ENCODE measurements at places on chromosomes 13 and 19.

DNA sequence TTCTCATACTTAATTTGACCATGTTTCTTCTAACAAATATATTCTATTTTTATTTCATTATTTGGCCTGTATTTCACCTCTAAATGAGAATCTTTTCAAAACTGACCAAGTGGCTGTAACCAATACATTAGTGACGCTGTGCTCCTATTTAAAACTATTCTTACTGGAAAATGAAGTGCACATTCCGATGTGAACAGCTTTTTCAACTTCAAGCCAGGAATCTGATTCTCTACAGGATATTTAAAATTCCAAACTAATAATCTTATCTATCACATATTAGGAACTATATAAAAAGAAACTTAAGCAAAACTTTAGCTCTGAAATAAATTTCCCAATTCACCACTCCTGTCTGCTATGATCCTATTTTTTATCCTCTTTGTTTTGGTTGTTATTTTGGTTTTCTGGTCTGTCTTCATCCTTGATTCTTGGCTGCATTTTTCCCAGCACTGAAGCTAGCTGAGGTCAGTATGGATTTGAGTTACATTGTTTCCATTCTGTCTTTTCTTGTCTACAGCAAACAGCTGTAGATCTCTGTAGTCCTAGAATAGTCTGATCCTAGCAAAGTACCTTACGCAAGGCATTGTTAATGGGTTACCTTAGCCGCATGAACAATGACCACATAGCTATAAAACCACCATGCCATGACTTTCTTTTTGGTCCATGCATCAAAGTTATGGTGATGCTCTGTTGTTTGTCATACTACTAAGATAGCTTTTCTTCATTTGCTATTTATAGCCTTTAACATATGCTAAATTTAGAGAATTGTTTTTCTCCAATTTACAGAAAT, 748.6 kb upstream of the SPRY2 start:
- H3K27ac ChIP-seq = no peak overlapping the region
- H3K36me3 ChIP-seq = no peaks in the 10 kb centered on the region
- no peak overlapping the region for H3K4me3 ChIP-seq
- H3K27me3 ChIP-seq = no peaks in the 10 kb centered on the region
- H3K4me1 ChIP-seq = no peaks in the 10 kb centered on the region

GRCh38 chr19:19262190-19263057, 10.7 kb downstream of the TM6SF2 start:
- H3K27ac ChIP-seq = no peak overlapping the region
- no peaks in the 10 kb centered on the region for H3K36me3 ChIP-seq
- H3K4me1 ChIP-seq = no peaks in the 10 kb centered on the region
- no peak overlapping the region for H3K4me3 ChIP-seq

- H3K4me1 ChIP-seq = no peaks in the 10 kb centered on the region
- H3K27me3 ChIP-seq = peaks cover 5% of the 10 kb centered on the region
- no peaks in the 10 kb centered on the region for H3K36me3 ChIP-seq
These were observed 73.4 kb downstream of the SOX1 start for GRCh38 chr13:112140366-112140765.

GRCh38 chr13:53513226-53513625, 484.6 kb downstream of the OLFM4 start:
- H3K27me3 ChIP-seq = no peaks in the 10 kb centered on the region
- no peaks in the 10 kb centered on the region for H3K36me3 ChIP-seq
- H3K4me1 ChIP-seq = no peaks in the 10 kb centered on the region
- H3K27ac ChIP-seq = no peak overlapping the region

DNA sequence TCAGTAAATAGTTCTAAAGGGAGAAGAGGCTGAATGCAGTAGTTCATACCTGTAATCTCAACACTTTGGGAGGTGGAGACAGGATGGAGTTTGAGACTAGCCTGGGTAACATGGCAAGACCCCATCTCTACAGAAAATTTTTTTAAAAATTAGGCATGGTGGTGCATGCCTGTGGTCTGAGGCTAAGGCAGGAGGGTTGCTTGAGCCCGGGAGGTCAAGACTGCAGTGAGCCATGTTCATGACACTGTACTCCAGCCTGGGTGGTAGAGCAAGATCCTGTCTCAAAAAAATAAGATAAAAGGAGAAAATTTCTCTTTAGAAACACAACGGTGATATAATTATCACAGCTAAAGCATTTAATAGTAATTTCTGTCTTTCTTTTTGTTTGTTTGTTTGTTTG, 57.1 kb downstream of the SIPA1L3 start:
- no peak overlapping the region for H3K4me3 ChIP-seq
- peaks cover 62% of the 10 kb centered on the region for H3K4me1 ChIP-seq
- H3K36me3 ChIP-seq = peaks cover 26% of the 10 kb centered on the region
- H3K27me3 ChIP-seq = 0 out of 2 replicates have a peak, but pooled peaks cover 1% of the 10 kb centered on the region
- no peak for DNase-seq

GRCh38 chr13:91659256-91660075, 261.0 kb downstream of the GPC5 start:
- H3K27me3 ChIP-seq = no peaks in the 10 kb centered on the region
- no peak overlapping the region for H3K4me3 ChIP-seq
- no peak for DNase-seq
- no peak overlapping the region for H3K27ac ChIP-seq
- H3K36me3 ChIP-seq = peaks cover 8% of the 10 kb centered on the region
- H3K4me1 ChIP-seq = no peaks in the 10 kb centered on the region

- peaks cover 32% of the 10 kb centered on the region for H3K27me3 ChIP-seq
- H3K36me3 ChIP-seq = no peaks in the 10 kb centered on the region
- no peaks in the 10 kb centered on the region for H3K4me1 ChIP-seq
- peak; percentile 13 for DNase-seq
- H3K4me3 ChIP-seq = no peak overlapping the region
These were observed 64.0 kb upstream of the GSX1 start for GRCh38 chr13:27728271-27728670.

DNA sequence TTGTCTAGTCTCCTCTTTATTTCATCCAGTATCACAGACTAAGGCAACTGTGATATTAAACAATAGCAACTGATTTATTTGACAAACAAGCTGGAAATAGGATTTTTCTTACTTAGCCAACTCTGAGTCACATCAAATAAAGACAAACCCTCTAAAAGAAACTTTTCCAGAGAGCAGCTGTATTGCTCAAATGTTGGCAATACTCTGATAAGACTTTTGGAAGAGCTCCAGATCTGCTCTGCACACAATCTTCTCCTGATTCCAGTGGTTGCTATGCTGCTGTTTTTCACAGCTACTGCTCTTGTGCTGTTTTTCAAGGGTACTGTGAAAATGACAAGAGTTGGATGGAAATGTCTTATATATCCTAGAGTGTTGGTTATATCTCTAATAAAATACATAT, 1479.2 kb downstream of the SLITRK5 start:
- no peaks in the 10 kb centered on the region for H3K4me1 ChIP-seq
- H3K27me3 ChIP-seq = no peaks in the 10 kb centered on the region
- no peaks in the 10 kb centered on the region for H3K36me3 ChIP-seq
- H3K4me3 ChIP-seq = no peak overlapping the region
- H3K27ac ChIP-seq = no peak overlapping the region
- DNase-seq = no peak

- H3K27me3 ChIP-seq = peaks cover 22% of the 10 kb centered on the region
- no peaks in the 10 kb centered on the region for H3K4me1 ChIP-seq
- peak within 1 kb of the TSS; percentile 62 for H3K4me3 ChIP-seq
- DNase-seq = no peak
- H3K36me3 ChIP-seq = no peaks in the 10 kb centered on the region
- no peak within 1 kb of the TSS for H3K27ac ChIP-seq
These were observed at the start of gene HS6ST3 for GRCh38 chr13:96089749-96090239. Gene HS6ST3 (plus strand): TSS chr13:96090107.

DNA sequence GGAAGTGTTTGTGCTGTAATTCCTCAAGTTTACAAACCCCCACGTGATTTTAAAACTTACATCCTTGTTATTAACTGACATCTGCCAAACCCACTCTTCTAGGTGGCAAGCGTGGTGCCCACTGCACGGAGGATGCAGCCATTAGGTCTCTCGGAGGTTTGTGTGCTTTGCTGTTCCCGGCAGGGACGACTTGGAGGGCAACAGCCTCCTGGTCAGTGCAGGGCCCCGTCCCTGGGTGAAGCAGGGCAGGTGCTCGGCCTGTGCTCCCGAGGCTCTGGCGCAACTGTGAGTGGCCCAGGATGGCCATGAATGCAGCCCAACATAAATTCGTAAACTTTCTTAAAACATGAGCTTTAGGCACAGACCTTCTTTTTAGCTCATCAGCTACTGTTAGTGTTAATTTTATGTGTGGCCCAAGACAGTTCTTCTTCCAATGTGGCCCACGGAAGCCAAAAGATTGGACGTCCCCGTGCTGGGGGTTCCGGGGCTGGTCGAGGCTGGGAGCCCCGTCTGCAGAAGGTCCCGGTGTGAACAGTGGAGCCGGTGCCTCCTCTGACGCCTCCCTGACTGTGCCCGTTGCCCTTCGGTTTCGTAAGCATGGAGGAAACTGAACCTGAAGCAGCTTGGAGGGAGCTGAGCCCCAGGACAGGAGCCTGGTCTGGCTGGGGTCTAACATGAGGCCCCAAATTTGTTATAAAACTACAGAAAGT, 11.9 kb downstream of the GAS6 start:
- no peak for DNase-seq
- H3K36me3 ChIP-seq = peaks cover 36% of the 10 kb centered on the region
- no peak overlapping the region for H3K27ac ChIP-seq
- no peak overlapping the region for H3K4me3 ChIP-seq
- peaks cover 16% of the 10 kb centered on the region for H3K27me3 ChIP-seq

- H3K36me3 ChIP-seq = peaks cover 56% of the 10 kb centered on the region
- peak overlapping the region; percentile 96 for H3K4me3 ChIP-seq
- DNase-seq = peak; percentile 16
- peaks cover 18% of the 10 kb centered on the region for H3K4me1 ChIP-seq
- peak overlapping the region; percentile 39 for H3K27ac ChIP-seq
- H3K27me3 ChIP-seq = peaks cover 7% of the 10 kb centered on the region
These were observed 533 bp downstream of the ZNF544 start for GRCh38 chr19:58229255-58229639.

DNA sequence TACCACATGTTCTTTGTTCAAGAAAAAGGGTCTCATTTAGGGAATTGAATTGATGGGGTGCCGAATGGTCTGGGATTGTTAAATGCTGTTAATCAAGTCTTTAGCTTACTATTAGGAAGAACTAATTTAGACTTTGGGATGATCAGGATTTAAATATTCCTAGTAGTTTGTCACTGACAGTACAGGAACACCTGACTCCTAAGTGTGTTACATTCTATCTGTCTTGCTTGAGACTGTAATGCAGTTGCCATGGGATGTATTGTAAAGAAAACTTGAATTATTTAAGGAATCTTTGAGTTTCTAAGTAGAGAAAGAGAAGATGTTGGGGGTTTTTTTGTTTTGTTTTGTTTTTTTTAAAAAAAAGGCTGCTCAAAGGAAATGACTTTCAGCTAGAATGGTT, 17.8 kb upstream of the KCTD4 start:
- peak overlapping the region; percentile 48 for H3K4me3 ChIP-seq
- no peak for DNase-seq
- H3K27ac ChIP-seq = peak overlapping the region; percentile 70
- no peaks in the 10 kb centered on the region for H3K27me3 ChIP-seq
- peaks cover 77% of the 10 kb centered on the region for H3K4me1 ChIP-seq

DNA sequence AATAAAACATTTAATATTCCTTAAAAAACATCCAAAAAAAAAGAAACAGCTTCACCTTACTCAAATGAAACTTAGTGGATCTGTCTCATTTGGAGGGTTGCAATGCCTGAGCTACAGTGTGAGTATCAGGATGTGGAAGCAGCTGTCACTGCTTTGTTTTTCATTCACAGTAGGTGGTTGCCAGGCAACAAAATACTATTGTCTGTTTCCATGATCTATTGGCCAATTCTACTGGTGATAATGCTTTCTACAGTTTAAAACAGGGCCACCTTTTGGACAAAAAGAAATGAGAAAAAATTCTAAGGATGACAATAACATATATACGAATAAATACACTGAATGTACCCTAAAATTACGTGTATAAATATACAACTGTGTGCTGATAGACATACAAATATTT, 3.0 kb downstream of the ENOX1 start:
- no peaks in the 10 kb centered on the region for H3K36me3 ChIP-seq
- no peaks in the 10 kb centered on the region for H3K27me3 ChIP-seq
- no peak overlapping the region for H3K27ac ChIP-seq
- peaks cover 19% of the 10 kb centered on the region for H3K4me1 ChIP-seq
- no peak overlapping the region for H3K4me3 ChIP-seq

DNA sequence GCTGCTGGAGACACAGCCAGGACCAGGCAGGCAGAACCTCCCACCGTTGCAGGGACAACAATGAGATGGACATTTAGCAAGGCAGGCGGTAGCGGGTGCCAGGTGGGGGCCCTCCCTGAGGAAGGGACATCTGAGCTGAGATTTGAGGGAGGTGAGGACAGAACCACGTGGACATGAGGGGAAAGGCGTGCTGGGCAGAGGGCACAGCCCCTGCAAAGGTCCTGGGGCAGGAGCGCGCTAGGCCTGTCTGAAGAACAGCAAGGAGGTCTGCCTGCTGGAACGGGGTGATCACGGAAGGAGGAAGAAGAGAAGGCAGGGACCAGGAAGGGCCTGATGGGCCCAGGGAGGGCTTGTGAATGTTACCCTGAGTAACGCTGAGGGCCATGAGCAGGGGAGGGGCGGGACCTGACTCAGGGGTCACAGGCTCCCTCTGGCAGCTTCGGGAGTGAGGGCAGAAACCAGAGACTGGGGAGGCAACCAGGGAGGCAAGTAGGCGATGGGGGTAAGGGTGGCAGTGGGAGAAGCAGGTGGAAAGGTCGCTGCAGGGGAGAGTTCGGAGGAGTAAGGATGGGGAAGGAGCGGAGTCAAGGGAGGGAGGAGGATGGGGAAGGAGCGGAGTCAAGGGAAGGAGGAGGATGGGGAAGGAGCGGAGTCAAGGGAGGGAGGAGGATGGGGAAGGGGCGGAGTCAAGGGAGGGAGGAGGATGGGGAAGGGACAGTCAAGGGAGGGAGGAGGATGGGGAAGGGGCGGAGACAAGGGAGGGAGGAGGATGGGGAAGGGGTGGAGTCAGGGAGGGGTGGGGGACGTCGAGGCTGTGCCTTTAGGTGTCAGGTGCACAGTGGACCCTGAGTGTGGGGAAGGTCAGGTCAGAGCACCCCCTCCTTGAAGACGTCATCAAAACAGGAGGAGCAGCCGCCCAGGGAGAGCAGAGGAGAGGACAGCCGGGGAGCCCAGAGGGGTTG, 15.7 kb upstream of the B3GNT3 start:
- H3K27me3 ChIP-seq = no peaks in the 10 kb centered on the region
- no peak for DNase-seq
- peak overlapping the region; percentile 17 for H3K4me3 ChIP-seq
- no peaks in the 10 kb centered on the region for H3K4me1 ChIP-seq

DNA sequence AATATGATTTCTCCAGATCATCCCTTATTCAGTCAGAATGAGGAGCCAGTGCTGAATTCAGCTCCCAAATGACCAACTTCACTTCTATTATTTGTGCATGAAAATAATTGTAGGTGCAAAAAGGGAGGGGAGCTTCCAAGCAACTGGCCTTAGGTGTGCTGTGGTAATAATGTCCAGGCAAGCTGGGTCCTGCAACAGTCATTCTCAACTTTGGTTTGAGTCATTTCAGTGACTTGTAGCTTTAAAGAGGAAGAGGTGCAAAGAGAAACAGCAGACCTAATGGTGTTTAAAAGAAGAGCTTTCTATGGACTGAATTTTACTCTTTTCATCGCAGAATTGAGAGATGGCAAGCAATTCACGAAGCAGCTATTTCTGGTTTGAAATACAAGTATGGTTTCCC, 29.2 kb upstream of the FGF9 start:
- no peak for DNase-seq
- H3K27ac ChIP-seq = no peak overlapping the region
- peaks cover 6% of the 10 kb centered on the region for H3K27me3 ChIP-seq
- no peaks in the 10 kb centered on the region for H3K36me3 ChIP-seq
